Cardiac septum (tissue), 1 donor: ENCODE measurements at places on chromosomes 1 and 21.

GRCh38 chr1:230821346-230821745 lies 47.0 kb downstream of the C1orf198 start:
- no peak for DNase-seq

- no peak for DNase-seq
Observed at GRCh38 chr1:11441211-11441952, 37.6 kb upstream of the DISP3 start.

GRCh38 chr1:65197636-65198035 lies 49.6 kb downstream of the AK4 start:
- DNase-seq, result no peak

GRCh38 chr1:176826265-176826664 lies 338.2 kb downstream of the ASTN1 start:
- no peak for DNase-seq

DNA sequence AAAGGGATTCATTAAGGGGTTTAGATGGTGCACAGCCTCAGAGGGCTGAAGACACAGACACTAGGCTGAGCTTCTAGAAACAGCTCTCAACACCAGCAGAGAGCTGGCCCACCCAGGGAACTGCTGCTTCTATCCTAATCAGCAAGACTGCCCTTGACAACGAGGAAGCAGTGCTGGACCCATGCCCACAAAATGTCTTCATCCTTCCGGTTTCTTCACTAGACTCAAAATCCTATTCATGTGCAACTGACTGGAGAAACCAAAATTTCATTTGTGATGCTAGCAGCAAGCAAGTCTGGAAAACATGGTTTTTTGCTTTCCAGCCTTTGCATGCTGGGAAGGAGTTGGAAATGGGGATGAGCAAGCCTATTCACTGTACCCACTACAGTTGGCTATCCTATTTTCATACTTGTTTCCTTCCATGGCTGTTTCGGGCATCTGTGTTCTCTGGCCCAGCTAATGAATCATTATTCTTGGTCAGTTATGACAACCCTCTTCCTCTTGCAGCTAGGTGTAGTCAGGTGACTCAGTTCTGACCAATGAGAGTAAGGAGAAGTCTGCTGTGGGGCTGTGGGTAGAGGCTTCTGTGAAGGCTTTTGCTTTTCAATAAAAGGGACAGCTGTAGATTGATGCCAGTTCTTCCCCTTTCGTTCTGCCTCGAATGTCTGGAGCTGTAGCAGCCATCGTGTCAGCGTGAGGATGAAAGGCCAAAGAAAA lies 14.6 kb upstream of the TMEM61 start:
- no peak for DNase-seq

GRCh38 chr1:229666585-229666984 lies 40.5 kb downstream of the URB2 start:
- no peak for DNase-seq
